Stimulated activated CD4-positive, alpha-beta T cell treated with anti-CD3 and anti-CD28 coated beads, TNF-alpha, amount 100 ng/mL, for 1 hour (primary cell): ENCODE measurements at places on chromosomes 1 and 21.

DNA sequence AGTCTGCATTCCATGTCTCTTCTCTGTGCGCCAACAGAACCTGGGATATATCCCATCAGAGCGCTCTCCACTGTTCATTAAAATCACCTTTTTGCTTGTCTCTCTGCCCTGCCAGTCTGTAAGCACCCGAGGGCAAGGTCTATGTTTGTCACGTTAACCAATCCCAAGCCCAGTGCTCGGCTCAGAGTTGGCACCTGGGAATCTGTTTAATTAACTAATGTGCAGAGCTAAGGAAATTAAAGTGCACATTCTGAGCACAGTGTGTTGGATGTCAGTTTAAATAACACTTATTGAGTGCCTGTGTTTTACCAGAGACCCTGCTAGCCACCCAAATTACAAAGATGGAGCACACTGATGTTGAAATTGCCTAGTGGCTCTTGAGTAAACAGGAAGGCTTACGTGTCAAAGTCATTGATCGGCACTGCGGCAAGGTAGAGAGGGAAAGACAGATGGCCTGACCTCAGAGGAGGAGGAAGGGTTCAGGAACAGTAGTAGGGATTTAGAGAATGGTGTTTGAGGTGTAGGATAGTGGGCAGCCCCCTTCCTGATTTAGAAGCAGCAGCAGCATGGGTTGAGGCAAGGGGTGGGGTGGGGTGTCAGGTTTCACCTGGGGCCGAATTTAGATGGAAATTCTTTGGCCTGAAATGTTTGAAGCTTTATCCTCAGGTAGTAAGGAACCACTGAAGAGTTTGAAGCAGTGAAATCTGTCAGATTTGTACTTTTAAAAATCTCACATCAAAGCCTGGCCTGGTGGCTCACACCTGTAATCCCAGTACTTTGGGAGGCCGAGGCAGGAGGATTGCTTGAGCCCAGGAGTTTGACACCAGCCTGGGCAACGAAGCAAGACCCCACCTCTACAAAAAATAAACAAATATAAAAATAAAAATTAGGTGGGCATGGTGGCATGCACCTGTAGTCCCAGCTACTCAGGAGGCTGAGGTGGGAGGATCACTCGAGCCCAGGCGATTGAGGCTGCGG lies 7.7 kb downstream of the ARMH1 start:
- DNase-seq = no peak

DNA sequence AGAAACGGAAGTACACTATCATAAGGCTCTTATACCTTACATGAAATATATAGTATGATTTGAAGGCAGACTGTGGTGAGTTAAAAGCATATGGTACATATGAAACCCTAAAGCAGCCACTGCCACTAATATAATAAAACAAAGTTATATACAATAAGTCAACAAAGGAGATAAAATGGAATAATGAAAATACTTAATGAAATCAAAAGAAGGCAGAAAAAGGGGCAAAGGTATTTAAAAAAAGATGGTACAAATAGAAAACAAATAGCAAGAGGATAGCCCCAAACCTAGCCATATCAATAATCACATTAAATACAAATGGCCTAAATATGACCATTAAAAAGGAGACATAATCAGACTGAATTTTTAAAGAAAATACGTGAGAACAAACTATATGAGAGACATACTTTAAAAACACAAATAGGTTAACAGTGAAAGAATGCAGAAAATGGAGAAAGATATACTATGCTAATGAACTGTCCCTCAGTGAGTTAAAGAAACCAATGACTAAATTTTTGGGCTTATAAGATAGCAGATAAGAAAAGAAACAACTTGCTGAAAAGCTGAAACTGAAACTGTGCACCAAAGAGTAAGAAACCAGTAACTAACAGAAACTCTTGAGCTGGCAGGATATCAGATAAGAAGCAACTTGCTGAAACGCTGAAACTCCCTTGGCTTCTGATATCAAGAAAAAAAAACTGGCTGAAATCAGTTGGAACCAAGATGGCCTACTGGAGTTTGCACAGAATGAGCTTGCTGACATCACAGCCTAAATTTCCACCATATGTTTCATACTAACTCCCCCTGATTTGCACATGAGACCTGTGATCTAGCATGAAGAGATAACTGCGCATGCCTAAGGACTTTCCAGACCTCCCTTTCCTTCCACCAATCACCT lies 44.3 kb upstream of the IL10 start:
- no peak for DNase-seq

- no peak for DNase-seq
These were observed 61.6 kb downstream of the PLD5 start for GRCh38 chr1:242462867-242463266.

DNA sequence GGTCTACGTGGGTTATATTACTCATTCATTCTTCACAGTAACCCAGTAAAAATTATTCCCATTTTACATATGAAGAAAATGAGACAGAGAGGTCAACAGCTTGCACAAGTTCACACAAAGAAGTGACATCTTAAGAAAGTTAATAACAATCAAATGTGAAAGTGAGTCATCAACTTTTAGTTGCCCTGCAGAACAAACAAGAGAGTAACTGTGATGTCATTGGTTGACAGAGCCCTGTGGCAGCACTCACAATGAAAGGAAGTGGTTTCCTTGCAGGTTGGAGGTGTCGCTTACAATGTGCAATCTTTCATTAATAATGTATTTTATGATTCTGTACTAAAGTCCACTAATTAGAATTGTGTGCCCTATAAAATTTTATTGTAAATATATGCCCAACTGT lies 369.6 kb downstream of the RYR2 start:
- DNase-seq = no peak

DNA sequence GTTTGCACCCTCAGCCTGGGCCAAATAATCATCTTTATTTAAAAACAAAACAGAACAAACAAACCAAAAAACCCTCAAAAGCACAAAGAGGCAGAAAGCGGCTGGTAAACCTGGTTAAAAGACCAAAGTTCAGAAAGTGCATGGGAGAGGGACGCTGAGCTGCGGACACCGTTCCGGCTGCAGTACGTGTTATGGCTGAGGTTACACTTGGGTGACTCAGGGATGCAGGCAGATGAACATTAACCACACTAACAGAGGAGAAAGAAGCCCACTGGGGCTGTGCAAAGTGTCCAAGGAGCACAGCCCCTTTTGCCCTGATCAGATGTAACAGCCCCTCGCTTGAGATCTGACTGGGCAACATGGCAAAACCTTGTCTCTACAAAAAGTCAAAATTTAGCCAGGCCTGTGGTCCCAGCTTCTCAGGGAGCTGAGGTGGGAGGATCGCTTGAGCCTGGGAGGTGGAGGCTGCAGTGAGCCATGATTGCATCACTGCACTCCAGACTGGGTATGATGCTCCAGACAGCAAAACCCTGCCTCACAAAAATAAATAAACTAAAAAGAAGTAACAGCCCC lies 28.3 kb downstream of the GPR157 start:
- DNase-seq = no peak

DNA sequence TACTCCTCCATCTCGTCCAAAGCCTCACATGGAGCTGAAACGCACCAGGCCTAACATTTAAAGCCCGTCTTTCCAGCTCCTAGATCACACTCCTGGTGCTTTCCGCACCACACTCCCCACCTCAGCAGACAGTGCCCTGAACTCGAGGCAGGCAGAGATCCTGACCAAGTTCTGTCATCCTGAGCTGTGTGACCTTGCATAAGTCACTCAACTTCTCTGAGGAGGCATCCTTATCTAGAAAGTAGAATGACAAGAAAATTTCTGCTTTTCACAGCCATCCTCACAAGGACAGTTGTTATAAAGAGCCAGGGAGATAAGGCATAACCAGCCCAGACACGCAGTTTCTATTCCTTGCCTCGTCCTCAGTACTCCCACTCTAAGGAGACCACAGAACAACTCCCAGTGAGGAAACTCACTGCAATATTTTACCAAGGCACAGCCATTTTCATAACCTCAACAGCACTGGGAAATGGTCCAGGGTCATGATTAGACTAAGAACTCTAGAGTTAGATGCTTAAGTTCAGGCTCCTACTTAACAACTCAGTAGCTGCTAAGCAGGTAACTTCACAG lies 3.1 kb downstream of the LRP8 start:
- DNase-seq = no peak
